ENCODE measurements at places on chromosomes 3 and 15.

- H3K4me3 ChIP-seq, result no peak overlapping the region
- peaks cover 35% of the 10 kb centered on the region for H3K27me3 ChIP-seq
- H3K36me3 ChIP-seq, result no peaks in the 10 kb centered on the region
- H3K27ac ChIP-seq, result no peak overlapping the region
These were observed 142.7 kb downstream of the SMAD6 start for GRCh38 chr15:66844747-66845145.

- H3K27me3 ChIP-seq, result peaks cover 4% of the 10 kb centered on the region
- peaks cover under 1% of the 10 kb centered on the region for H3K4me1 ChIP-seq
- no peak overlapping the region for H3K4me3 ChIP-seq
- DNase-seq, result no peak
- peaks cover 13% of the 10 kb centered on the region for H3K36me3 ChIP-seq
These were observed 37.3 kb downstream of the FSD2 start for GRCh38 chr15:82768414-82769054.

GRCh38 chr3:24628523-24629258 lies 134.0 kb upstream of the THRB start:
- H3K4me1 ChIP-seq, result no peaks in the 10 kb centered on the region
- H3K36me3 ChIP-seq, result no peaks in the 10 kb centered on the region
- no peak overlapping the region for H3K27ac ChIP-seq

DNA sequence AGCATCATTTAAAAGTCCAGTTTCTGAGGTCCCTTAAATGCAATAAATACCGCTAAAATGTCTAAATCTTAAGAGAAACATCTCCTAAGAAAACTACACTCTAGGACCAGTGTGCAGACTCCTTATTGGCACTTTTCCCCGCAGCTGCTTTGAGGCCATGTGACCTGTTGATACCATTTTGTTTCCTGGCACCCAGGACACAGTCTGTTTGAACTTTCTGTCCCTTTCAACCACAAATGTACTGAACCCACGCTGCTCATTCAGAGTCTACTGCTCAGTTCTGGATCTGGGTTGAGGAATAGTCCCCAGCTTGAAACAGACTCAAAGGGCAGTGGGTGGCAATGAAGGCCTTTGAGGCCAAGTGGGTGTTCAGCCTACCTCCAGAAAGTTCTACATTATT lies 17.1 kb downstream of the LDHAL6B start:
- H3K4me1 ChIP-seq, result no peaks in the 10 kb centered on the region
- no peak overlapping the region for H3K27ac ChIP-seq
- H3K36me3 ChIP-seq, result no peaks in the 10 kb centered on the region
- DNase-seq, result no peak

Measured in activated naive CD4-positive, alpha-beta T cell treated with anti-CD3 and anti-CD28 coated beads for 36 hours (primary cell).